ENCODE measurements at places on chromosomes 2 and 18. TPM values are rescaled to one million over a fixed set of nuclear protein-coding genes. Genes with fewer than 3 reads are reported as not detected.

Gene LYPD1
- total RNA-seq: 6.1 TPM

Gene OBSL1
- total RNA-seq: 120 TPM

Gene C1QL2
- total RNA-seq: not detected

Gene NMUR1
- 0.18 TPM for total RNA-seq

Gene TEX44
- total RNA-seq: not detected

Gene PLA2R1
- total RNA-seq: 3.8 TPM

Gene MC2R
- 0.18 TPM for total RNA-seq

Gene SP100
- 23.6 TPM for total RNA-seq

Gene CLHC1
- total RNA-seq: 9.3 TPM

Gene ABCG5
- not detected for total RNA-seq

Gene AMER3
- total RNA-seq: 0.09 TPM

Gene SLC4A3
- 5.5 TPM for total RNA-seq

Gene TTR
- total RNA-seq: 0.27 TPM

Gene BUB1
- total RNA-seq: 9.0 TPM

Gene CNTNAP5
- total RNA-seq: 0.13 TPM

Gene FKBP1B
- total RNA-seq: 2.8 TPM

Gene MRO
- total RNA-seq: 0.22 TPM

Gene SUMO1
- total RNA-seq: 91.2 TPM
